ENCODE measurements at places on chromosomes 3 and 15.

DNA sequence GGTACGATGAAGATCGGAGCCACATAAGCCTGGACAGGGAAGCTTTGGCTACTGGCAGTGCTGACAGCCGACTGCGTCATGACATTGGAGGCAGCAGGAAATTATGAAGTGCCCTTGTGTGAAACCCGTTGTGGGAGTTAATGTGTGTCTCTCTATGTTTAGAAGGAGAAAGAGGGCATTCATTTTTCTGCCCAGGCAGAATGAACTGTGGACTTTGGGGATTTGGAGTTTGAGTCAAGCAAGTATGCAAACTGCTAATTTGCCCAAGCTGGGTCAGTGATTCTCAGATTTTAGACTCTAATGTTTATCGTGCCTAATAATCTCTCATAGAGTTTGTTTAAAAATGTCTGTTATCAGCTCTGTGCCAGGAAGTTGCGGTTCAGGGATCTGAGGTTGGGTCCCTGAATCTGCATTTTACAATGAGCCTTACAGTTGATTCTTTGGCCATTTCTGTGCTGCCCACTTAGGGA, 5.6 kb downstream of the CTXND1 start:
- no peak for DNase-seq

DNA sequence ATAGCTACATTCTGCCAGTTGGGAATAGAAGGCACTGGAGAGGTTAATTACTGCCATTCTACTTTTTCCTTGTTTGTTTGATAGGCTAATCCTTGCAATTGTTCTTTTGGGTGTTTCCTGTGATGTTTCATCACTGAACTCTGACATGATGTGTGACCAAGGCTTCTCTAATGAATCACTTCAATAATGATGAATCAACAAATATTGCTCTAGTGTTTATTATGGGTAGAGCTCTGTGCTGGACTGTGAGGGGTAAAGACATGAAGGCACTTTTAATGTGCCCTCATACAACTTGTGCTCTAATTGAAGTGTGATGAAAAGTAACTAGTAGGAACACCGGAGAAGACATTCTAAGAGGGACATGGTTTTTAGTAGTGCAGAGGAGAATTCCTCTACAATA, 233.6 kb downstream of the WDR72 start:
- no peak for DNase-seq

DNA sequence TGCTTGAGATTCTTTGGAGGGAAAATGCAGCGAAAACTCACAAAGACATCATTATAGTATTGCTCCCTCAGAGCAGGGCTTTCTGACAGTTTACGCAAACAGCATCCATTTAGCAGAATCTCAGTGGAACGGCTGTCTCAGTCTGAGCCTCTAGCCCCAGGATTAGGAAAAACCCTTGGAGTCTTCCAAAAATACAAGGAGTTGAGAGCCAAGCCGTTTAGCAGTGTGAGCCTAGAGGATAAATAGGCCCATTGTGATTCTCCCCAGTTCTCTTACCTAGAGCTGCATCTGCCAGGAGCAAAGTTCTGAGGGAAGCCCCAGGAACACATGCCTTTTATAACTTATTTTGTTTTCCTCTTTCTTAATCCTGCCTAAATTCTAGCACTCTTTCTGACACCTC, 359.6 kb downstream of the NTRK3 start:
- DNase-seq: no peak

DNA sequence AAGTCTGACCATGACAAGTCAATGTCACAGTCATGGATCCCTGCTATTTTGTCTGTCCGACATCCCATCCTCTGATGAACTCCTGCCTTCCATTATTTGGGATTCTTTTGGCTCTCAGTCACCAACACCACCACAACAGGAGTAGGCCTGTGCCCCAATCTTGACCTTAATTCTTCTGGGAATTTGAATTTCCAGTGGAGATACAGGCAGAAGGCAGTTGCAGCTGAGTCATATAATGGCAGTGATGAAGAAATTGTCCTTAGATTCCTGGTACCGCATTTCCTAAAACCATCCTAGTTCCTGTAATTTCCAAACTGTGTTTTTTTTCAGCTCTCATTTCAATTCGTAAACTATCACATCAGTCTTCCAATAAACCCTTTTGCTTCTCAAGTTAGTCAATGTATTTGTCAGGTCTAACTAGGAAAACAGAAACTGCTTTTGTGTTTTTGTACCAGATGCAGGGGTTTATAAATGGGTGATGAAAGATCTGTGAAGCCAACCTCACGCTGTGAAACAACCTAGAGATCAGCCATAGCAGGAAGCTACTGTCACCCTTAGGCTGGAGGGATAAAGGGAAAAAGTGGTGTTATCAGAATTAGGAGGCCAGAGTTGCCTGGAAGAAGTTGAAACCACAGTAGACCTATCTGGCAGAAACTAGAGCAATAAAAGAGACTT, 126.3 kb upstream of the TMEM108 start:
- no peak for DNase-seq

- DNase-seq: no peak
Measured at GRCh38 chr3:13541691-13542090, 7.2 kb upstream of the FBLN2 start.

- DNase-seq: no peak
Measured at GRCh38 chr15:34304613-34305012, 33.0 kb downstream of the SLC12A6 start.

DNA sequence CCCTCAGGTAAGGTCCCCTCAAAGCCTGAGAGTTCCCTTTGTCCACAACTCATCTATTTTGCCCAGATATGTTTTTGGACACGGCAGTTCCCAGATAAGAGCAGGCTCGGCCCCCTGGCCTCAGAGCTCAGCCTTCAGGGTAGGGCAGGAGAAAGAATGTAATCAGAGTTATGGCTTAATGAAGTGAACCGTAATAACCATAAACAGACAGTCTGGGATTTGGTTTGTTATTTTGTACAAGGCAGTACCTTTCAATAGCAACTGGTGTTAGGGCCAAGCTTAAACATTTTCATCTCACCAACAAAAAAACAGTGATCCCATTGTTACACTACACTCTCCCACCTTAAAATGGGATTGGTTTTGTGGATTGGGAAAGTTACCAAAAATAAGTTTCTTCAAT, 12.2 kb upstream of the ALDH1A3 start:
- no peak for DNase-seq

GRCh38 chr3:149511040-149511626, 36.6 kb downstream of the TM4SF4 start:
- no peak for DNase-seq

- DNase-seq: no peak
Measured at GRCh38 chr3:124582196-124582595, 148.1 kb upstream of the UMPS start.

GRCh38 chr3:87145553-87145952, 81.6 kb upstream of the CHMP2B start:
- no peak for DNase-seq

DNA sequence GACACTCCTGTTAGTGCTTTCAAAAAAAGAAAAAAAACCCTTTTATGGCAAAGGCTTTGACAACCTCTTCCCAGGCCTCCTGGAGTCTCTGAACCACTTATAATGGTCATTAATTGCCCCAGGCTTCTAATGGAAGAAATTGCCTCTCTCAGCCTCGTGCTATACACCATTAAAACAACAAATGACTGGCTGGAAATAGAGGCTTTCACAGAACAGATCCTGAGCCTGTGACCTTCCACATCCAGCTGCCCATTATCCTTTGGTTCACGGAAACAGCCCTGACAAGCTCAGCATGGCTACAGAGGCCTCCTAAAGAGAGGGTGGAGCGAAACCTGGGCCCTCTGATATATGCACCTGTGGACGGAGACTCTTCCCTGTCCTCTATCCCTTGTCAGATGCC, 26.8 kb upstream of the MKRN3 start:
- no peak for DNase-seq

DNA sequence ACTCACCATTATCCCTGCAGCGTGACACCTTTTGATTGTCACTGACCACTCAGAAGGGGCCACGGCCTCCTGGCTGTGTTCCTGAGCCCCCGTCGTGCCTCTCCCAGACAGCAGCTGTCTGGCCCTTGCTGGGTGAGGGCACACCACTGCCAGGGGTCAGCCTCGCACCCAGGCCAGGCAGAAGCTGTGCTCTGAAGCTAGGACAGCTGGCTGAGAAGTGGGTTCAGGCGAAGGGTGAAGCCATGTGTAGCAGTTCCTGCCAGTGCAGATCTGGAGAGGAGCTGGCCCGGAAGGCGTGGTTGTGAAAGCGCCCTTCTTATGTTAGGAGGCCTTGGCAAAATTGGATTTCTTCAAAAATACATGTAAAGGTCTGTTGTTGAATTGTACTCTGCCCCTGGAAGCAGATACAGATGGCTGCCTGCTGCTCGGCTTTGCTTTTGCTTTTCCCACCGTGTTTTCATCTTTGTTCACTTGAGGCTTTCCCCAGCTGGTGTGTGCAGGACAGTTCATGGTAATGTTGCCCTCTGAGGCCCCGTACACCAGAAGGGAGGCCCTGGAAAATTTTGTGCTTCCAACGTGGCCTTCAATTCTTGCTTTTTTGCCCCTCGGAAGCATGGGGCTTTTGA, 49.1 kb downstream of the KLHL25 start:
- no peak for DNase-seq

DNA sequence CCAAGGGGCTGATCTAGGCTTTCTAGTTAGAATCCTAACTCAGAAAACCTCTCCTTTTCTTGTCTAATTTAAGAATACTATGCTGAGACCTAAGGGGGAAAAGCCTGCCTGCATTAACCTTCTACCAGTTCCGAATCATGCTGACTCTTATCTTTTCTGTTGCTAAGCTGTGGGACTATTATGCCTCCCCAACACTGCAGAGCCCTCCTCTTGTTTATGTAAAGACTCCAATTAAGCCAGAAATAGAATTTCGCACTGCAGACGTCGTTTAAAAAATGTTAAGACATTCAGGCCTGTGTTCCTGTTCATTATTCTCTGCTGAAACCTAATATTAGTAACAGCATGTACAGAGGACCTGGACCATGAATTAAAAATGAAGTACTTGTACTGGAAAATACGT, 310.6 kb upstream of the ATP11B start:
- no peak for DNase-seq

DNA sequence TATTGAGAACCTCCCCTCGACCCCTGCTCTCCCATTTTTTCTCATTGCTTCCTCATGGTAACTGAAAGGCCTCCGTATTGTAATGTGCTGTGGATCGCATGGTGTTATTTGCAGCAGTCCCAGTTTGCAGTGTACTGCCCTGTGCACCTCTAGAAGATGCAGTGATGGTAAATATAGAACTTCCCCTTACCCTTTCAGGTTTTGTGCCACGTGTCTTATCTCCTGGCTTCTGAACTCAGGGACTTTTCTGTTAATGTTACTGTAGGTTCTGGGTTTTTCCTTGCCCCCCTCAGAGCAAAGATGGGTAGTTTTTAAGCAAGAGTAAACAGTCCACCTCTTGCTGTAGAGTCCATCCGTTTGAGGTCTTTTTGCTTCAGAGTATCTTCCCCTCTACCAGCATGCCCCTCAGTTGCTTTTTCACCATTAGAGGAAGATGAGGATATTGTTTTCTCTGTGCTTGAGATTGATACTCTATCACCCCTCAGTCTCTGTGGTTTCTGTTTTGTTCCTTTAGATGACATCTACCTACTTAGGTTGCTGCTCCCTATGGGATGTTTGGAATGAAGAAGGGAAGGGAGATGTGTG, 22.4 kb downstream of the CHD2 start:
- no peak for DNase-seq

- no peak for DNase-seq
Measured at GRCh38 chr3:98991393-98991792, 89.9 kb upstream of the DCBLD2 start.

DNA sequence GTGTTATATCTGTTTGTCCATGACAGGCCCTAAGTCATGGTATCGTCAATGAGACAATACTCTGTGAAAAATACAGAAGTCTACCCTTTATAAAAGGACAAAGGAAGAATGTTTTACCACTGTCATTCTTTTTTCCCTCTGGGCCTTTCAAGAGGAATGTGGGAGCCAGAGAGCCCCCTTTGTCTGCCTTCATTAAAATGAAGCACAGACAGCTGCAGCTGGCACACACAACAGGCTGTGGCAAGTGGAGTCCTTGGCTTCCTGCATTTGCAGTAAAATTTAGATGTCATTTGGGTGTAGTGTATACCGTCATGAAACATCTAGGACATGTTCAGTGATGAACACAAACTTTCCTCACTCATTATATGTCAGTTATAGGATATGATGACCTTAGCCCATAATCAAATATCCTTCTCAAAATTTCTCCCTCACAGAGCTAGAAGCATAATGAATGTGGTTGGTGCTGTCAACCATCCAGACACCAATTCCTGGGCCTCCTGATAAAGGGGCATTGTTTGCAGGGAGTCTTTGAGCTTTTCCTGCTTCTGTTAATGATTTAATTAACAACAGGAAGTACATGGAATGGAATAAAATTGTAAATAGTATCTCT, 76.4 kb downstream of the DHX36 start:
- DNase-seq: no peak

- DNase-seq: no peak
Measured at GRCh38 chr15:90151989-90152645, 49.0 kb upstream of the SEMA4B start.

- DNase-seq: no peak
Measured at GRCh38 chr15:22799902-22800301, 13.5 kb downstream of the NIPA1 start.

- DNase-seq: no peak
Measured at GRCh38 chr3:4583416-4583815, 90.3 kb downstream of the ITPR1 start.

DNA sequence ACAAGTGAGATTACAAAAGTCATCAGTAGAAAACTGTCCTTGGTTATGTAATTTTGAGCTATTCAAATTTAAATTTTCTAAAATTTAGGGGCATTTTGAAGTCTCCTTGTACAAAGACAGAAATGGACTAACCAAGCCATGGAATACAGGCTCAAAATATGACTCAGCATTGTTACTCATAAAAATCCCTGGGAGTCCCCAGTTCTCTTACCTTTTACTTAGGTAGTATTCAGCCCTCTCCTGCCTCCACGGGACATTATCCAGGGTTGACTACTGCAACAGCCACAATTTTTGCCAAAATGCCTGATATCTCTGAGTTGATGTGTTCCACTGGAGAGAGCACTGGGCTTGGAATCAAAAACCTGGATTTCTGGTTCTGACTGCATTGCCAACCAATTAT, 25.0 kb downstream of the CLDN18 start:
- DNase-seq: no peak

DNA sequence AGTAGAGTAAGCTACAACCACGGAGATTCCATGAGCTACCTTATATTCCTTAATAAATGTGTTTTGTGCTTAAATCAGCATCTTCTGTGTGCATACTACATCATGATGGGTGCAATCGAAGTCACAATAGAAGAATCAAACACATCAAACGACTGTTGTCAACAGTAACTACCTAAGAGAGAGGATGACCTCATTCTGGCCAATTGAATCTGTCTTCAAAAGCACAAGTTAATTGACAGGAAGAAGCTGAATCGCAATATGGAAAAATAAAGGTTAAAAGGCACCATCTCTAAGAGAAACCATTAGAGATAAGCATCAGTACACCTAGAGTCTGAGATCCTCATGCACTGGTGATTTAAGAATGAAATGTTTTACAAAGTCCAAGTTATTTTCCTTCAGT, 39.0 kb downstream of the CD200R1L start:
- no peak for DNase-seq

- DNase-seq: no peak
Measured at GRCh38 chr3:107765524-107765923, 242.8 kb downstream of the BBX start.

Data from activated CD4-positive, alpha-beta T cell treated with anti-CD3 and anti-CD28 coated beads, Interleukin-2, amount 50 U/mL, for 4 hours (primary cell).